NCI-H1417 treated with DMSO at 0.1 percent for 48 hours (cell line): ENCODE measurements at places on chromosomes 3 and 15.

GRCh38 chr3:66633402-66634381, 132.9 kb upstream of the LRIG1 start:
- no peak for DNase-seq

DNA sequence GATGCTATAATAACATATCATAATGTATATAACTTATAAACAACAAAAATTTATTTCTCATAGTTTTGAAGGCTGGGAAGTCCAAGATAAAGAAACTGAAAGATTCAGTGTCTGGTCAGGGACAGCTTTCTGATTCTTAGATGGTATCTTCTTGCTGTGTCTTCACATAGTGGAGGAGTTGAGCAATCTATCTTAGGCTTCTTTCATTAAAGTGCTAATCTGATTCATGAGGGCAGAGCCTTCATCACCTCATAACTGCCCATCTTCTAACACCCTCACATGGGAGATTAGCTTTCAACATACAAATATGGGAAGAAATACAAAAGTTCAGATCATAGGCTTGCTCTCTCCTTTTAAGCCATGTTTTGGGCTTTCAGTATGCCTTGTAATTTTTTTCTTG, 774.8 kb upstream of the EPHA6 start:
- no peak for DNase-seq

GRCh38 chr15:59550530-59550929, 61.1 kb upstream of the GCNT3 start:
- no peak for DNase-seq

GRCh38 chr3:134276086-134276485, 25.4 kb upstream of the RYK start:
- no peak for DNase-seq

DNA sequence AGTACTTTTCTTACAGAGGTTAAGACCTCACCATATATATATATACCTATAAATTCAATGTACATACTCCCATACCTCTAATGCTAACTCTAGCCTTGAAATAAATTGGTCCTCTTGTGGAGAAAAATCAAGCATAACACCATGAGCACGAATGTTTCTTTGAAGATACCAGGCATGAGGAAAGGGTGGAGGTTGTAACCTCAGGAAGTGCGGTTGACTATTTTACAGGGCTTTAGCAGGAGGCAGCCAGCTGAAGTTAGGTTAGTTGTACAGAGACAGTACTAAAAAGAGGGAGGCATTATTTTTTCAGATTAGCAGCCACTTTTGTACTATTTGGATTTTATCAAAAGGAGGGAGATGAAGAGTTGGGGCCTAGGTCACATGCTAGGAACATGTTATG, 767.0 kb downstream of the OTOL1 start:
- no peak for DNase-seq

- DNase-seq = no peak
Observed at GRCh38 chr3:42264399-42265058, 1.5 kb downstream of the CCK start.

DNA sequence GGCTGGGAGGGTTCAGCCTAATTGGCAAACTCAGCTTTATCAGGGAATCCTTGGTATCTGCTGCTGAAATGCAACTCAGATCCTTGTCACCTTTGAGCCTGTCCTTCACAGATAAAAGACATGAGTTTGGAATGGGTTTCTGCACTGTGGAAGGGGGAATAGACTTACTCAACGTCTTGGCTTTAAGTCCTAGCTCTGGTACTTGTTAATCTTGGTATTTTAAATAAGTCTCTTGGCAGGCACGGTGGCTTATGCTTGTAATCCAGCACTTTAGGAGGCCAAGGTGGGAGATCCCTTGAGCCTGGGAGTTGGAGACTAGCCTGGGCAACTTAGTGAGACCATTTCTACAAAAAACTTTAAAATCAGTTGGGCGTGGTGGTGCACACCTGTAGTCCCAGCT, 55.1 kb upstream of the ATOSA start:
- no peak for DNase-seq

GRCh38 chr3:99837715-99838114, 20.1 kb downstream of the CMSS1 start:
- no peak for DNase-seq

- DNase-seq = no peak
Observed at GRCh38 chr15:65583701-65584100, 27.2 kb downstream of the INTS14 start.

DNA sequence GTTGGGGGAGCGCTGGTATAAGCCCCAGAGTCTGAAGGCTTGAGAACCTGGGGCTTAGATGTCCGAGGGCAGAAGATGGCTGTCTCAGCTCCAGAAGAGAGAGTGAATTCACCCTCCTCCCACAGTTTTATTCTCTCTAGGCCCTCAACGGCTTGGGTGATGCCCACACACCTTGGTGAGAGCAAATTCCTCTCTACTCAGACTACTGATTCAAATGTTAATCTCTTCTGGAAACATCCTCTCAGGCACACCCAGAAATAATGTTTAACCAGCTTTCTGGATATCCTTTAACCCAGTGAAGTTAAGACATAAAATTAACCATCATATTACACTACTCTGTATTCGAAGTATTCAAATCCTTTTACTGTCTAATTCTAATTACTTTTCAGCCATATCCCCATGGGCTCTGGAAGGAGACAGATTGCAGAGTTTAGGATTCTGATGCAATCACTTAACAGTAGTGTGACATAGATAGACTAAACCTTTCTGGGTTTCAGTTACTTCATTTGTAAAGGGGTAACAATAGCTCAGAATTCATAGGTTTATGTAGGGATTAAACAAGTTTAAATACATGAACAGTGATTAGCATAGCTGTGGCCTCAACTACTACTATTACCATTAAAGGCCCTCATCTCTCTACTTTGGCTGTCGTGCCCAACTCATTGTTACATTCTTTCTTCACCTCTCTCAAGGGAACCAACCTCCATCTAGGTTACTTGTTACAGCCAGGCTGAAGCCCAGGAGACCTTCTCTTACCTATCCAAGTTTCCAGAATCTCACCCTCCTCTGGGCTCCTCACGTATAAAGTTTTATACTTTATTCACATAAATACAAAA, 25.7 kb upstream of the ANO10 start:
- DNase-seq = no peak

- no peak for DNase-seq
Observed at GRCh38 chr3:139652561-139652960, 25.2 kb downstream of the NMNAT3 start.

DNA sequence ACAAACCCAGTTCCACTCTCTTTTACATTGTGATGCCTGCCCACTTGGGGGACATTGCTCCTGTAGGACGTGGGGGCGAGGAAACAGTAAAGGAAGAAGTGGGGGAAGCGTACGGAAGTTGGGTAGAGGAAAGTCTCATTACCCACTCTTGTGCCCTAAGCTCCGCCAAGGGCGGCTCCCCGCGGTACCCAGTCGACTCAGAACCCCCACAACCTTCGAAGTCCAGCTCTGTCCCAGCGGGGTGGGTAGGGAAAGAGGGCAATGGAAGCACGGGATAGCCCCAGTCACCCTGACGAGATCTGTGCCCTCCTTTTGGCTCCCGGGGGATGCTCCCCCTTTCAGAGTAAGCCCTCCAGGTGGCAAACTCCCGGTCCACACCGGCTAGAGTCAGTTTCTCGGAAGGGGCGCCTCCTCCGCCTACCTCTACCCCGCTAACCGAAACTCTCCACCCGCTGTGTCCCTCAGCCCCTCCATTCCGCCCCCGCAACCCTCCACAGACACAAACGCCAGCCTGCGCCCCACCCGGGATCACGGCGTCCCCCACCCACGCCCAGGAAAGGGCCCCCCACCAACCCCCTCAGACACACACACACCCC, 527 bp downstream of the CSNK1G1 start:
- DNase-seq = no peak

- no peak for DNase-seq
Observed at GRCh38 chr15:61080221-61081026, 148.7 kb downstream of the RORA start.

GRCh38 chr15:94387442-94387841, 156.1 kb downstream of the MCTP2 start:
- no peak for DNase-seq

DNA sequence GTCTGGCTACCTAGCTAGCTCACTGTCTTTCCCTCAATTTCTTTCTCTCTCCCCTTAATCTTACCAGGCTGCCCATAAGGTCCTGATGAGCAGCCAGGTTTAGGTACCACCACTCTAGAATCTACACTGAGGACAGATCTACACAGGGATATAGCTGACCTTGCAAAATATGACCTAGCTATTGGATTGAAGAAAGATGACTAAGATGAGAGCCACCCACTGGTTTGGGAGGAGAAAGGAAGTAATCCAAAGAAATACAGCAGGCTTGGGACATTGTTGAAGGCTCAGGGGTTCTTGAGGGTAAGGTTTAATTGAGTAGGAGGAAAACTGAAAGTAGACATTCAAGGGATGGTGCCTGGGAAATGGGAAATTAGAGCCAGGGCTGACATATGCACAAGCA, 142.0 kb upstream of the TMC3 start:
- no peak for DNase-seq

GRCh38 chr3:73101881-73102280, 40.4 kb downstream of the EBLN2 start:
- no peak for DNase-seq

DNA sequence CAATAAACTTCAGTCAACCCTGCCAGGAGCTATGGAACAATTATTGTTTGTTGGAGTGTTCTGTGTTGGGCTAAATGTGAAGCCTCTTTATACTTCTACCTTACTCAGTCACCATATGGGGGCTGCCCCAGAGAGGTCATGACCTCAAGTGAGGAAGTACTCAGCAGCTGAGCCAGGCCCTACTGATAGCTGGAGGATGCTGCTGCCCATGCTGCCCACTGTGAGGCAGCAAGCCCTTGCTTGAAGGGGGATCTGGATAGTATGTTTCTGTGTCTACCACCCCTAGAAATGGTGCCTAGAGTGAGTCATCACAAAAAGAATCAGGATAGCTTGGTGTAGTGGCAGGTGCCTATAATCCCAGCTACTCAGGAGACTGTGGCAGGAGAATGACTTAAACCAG, 4.5 kb upstream of the RPL24 start:
- DNase-seq = no peak

DNA sequence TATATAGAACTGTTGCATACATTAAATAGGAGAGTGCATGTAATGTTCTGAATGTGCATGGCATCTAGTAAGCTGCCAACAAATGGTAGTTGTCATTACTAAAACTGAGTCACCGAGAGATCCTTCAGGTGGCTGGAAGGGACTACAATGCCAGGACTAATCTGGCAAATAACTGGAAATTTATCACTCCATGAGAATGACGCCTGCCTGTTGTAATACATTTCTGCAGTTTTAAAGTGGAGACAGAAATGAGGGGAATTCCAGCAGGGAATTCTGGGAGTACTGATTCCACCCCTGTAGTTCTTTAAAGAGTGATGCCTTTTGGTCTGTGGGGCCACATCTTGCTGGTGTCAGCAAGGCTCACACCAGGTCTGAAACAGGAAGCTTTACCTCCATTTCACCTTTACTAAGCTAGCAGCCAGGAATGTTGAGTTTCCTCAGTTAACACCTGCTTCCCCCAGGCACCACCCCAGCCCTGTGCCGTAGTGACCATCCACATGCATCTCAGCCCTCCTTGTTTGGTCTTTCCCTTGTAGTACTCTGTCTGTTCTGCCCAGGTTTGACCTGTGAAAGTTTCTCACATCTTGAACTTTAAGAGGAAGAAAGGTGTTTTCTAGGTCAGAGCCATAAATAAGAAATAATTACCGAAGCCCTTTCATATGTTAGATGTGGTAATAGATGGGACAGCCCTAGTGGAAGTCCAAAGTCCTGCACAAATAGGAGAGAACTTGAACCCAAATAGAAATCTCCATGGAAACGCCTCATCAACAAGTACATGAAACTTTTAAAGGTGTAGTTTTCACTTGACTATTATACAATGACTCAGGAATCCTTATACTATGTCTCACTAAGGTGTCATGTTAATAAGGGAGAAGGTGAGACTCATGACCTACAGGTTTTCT, 56.7 kb upstream of the LMOD3 start:
- no peak for DNase-seq

GRCh38 chr3:87260270-87260669, 16.1 kb downstream of the POU1F1 start:
- no peak for DNase-seq

- no peak for DNase-seq
Observed at GRCh38 chr3:38561746-38562466, 65.8 kb downstream of the EXOG start.

GRCh38 chr3:175965036-175965435, 1105.9 kb downstream of the NAALADL2 start:
- no peak for DNase-seq

DNA sequence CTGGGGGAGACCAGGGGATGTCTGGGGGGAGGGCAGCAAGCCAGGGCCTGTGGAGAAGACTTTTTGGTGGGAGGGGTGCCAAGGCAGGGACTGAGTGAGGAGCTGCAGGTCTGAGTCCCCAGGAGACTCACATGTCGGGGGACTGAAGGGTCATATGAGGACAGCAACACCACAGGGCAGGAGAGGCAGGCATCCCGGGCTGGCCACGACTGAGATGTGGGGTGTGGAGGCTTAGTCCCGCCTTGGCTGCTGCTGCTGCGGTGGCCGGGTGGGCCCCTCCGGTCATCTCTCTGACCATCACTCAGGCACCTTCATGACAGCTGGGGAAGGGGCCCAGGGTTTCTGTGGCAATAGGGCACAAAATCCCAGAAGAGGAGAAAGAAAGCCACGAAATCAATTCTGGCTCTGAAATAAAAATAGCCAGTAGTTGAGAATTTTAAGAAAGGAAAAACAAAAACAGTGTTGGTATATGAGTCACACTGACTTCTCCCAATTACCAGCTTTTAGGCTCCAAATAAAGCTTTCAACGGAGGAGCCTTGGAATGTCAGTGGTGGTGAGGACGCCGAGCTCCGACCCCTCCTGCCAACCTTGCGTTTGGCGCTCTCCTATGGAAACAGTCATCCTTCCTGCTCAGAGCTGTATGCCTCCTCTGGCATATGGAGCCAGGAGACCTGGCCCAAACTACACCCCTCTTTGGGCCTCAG, 52.9 kb upstream of the ITGA11 start:
- DNase-seq = no peak

- DNase-seq = no peak
Observed at GRCh38 chr15:75181780-75182179, 19.9 kb upstream of the C15orf39 start.

- no peak for DNase-seq
Observed at GRCh38 chr15:38691377-38691776, 126.8 kb upstream of the RASGRP1 start.

DNA sequence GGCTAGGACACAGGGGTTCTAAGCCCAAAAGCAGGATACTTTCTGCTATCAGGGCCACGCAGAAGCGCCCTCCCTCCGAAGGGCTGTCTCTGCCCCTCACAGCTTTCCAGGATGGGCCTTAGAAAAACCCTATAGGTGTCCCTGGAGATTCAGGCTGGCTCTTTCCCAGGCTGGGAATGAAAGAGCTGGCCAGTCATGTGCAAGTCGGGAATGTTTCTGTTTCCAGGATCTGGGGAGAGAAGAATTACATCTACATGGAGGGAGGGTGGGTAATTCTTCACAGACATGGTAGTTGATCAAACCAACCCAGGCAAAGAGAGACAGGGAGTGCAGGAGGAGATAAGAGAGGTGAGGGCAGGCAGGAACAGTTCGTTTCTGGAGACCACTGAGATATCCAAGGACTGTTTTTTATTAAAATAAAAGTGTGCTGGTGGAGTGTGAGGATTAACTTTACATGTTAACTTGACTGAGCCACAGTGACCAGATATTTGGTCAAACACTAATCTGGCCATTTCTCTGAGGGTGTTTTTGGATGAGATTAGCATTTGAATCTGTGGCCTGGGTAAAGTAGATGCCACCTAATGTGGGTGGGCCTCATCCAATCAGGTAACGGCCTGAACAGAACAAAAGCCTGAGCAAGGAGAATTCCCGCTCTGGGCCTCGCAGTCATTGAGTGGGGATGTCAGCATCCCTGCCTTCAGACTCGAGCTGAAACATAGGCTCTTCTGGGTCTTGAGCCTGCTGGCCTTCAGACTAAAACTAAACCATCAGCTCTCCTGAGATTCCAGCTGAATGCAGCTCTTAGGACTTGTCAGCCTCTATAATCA, 15.3 kb downstream of the NUP210 start:
- no peak for DNase-seq
